ENCODE measurements at places on chromosomes 2 and 18.

DNA sequence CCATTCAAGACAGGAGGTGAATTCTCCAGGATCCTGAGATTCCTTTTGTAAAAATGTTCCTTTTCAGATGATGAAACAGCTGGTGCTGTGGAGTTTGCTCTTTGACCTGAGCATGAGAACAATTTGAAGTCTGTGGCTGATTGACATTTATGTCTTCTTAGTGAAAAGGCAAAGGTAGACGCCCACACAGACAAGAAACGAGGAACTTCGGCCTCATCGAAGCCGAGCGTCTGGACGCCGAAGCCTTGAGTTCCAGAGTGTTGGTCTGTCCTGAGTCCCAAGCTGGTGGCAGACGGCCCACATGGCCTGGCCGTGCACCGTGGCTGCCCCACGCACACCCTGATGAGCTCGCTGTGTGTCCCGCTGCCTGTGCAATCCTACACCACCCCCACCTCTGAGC is 20.7 kb upstream of the SNTG2 start:
- DNase-seq = no peak

DNA sequence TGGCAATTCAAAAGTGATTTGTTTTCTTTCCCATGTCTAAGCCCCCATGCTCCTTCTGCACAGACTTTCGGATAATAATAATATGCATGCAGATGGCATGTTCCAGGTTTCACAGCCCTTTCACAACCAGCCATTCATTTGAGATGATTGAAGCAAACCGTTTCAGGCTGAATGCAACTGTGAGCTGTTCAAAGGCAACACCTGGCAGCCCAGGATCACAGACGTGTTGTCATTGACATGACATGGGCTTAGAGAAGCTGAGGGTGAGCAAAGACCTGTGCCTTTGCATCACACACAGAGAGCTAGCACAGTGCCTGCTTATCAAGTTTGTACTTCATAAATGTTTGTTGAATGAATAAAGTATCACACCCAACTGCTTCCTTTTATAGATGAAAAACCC is 12.4 kb upstream of the ERMN start:
- DNase-seq = no peak

GRCh38 chr2:165871025-165871424 is 77.0 kb upstream of the GALNT3 start:
- no peak for DNase-seq

DNA sequence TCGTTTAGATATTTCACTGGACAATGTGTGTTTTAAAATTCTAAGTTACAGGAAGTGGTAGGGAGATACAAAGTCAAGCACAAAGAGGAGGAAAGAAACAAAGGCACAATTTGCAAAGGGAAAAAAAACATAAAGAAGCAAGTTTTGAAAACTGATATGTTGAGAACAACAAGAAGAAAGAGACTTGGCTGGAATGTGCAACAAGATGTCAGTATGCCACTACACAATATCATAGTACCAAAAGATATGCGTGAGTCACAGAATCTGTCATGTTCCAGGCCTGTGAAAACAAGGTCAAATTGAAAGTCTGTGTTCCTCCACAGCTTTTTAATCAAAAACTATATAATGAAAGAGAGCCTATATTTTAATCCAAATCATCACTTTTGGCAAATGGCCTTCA is 12.0 kb downstream of the EXOC6B start:
- DNase-seq = no peak

- no peak for DNase-seq
These were observed 63.9 kb downstream of the COMMD1 start for GRCh38 chr2:61969376-61969775.

DNA sequence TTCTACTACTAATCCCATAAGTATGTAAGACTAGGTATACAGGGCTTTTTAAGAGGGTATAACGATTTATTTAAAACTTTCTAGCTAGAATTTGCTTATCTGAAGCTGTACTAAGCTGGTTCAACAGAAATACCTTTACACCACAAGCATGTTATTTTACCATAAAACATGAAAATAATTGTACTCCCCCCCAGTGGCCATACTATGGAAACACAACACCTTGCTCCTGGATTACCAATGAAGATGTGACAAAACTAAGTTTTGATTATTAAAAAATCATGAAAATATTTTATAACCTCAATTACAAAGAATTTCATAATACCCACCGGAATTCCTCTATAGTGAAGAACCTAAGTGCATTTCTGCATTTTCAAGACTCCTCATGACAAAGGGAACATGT is 27.3 kb downstream of the LPIN2 start:
- no peak for DNase-seq

- no peak for DNase-seq
These were observed 110.1 kb downstream of the BAZ2B start for GRCh38 chr2:159506202-159506601.

DNA sequence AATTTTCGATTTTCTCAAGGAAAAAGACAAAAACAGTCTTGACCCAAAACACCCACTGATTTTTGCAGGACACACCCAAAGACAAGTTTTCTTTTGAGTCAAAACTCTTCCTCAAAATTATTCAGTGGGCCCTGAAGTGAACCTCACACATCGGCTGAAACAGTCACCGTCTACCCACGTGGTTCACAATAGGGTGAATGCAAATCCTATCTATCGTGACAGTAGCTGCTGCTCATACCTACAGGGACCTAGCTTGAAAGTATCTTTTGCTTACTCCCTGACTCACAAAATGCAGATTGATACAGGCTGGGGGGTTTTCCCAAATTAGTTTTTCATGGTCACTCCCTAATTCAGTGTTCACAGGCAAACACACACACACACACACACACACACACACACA is 10.7 kb upstream of the CD226 start:
- DNase-seq = no peak

GRCh38 chr2:951224-952006 is 766 bp downstream of the SNTG2 start:
- no peak for DNase-seq

DNA sequence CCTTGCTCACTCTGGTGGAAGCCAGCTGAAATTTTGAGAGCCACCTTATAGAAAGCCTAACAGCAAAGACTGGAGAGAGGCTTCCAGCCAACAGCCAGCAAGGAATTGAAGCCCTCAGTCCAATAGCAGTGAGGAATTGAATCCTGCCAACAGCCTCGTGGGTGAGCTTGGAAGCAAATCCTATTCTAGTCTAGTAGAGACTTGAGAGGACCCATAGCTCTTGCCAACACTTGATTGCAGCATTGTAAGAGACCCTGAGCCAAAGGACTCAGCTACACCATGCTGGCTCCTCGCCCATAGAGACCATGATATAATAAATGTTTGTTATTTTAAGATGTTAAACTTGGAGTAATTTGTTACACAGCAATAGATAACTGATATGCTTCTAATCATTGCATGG is 403.0 kb upstream of the TNP1 start:
- DNase-seq = no peak

GRCh38 chr2:43402452-43402937 is 176.1 kb upstream of the ZFP36L2 start:
- no peak for DNase-seq

GRCh38 chr18:77206676-77207374 is 42.8 kb upstream of the GALR1 start:
- no peak for DNase-seq

DNA sequence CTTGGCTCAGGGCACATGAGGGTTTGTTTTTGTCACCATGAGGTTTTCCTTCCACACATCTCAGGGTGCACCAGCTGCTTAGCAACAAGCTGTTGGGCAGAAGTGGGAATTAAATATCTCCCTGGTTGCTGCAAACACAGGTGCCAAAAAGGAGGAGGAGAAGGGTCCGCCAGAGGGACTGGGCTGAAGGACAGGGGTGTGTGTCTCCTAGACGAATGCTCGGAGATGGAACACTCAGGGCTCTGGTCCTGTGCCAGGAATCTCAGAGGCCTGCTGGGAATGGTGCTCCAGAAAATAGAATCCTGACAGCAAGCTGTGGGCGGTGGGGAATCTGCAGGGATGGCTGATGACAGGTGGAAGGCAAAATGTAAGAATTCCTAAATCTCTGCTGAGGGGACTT is 94.5 kb downstream of the VSNL1 start:
- DNase-seq = no peak

Data from cortex of kidney (tissue), 1 donor.